ENCODE measurements at places on chromosomes 4 and X.

- DNase-seq = no peak
Observed at GRCh38 chr4:22500128-22500611, 15.7 kb downstream of the ADGRA3 start.

- DNase-seq = no peak
Observed at GRCh38 chrX:7512845-7513244, 330.1 kb upstream of the VCX start.

- no peak for DNase-seq
Observed at GRCh38 chrX:1034717-1035116, 177.7 kb downstream of the CRLF2 start.

DNA sequence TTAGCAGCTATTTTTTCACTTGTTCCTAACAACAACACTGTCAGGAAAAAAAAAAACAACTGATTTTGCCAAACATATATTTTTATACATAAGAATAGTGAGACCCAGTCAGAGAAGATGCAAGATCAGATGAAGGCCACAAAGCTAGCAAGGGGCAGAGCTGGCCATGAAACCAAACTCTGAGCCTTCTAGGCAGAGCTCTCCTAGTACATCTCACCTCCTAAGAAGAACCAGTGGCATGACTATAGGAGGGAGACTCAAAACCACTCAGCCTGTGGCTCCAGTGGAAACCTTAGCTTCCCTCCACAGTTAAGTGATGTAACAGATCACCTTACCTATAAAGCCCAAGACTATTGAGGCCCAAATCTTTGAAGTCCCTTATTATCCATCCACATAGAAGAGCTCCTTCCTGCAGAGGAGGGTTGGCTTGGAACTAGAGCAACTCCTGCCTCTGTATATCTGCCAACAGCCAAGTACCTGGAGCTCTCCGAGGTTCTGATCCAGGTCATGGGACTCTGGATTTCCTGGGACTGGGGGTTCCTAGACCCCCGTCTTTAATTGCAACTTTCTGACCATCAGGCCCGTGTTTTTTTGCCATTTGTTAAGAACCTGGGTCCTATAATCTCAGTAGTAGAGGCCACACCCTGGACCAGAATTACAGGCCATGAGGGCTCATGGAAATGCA lies 136.5 kb downstream of the SH3KBP1 start:
- no peak for DNase-seq
